ENCODE measurements at places on chromosomes 6 and 20.

- no peak for DNase-seq
Observed at GRCh38 chr20:46088409-46089166, 1.2 kb downstream of the NCOA5 start.

DNA sequence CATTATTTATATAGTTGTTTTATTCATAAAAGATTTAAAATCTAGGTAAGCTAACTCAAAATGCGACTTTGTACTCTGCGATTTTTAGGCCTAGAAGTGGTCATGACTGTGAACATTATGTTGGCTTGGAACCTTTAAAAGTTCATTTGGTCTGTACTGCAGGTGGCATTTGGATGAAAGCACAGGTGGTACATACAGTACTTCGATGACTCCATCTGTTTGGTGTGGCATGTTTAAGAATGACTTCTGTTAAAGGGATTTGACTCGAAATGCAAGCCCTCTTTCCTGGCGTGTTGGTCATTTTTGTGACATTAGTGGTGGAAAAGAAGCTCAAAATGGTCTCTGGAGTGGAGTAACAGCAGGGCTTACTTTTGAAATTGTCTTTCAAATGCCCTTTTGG lies 118.1 kb downstream of the UST start:
- no peak for DNase-seq

GRCh38 chr20:1505361-1505760 lies 14.1 kb upstream of the SIRPB2 start:
- no peak for DNase-seq

- DNase-seq, result no peak
Observed at GRCh38 chr6:122792766-122793165, 3.7 kb downstream of the SMPDL3A start.

DNA sequence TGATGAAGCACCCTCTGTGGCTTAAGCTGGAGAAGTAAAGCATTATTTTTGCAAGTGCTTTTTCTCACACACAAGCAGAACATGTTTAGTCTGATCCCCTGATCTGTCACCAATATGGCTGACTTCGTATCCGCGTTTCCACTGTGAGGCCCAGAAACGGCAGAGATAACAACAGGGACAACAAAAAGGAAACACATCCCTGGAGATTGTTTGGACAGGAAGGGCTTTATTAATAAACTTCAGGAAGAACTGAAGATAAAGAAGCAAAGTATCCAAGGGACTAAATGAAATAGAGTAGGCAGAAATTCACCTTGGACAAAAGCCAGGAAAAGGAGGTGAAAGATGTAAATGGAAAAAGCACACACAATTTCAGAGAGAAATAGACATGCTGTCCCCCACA lies 49.2 kb downstream of the RARS2 start:
- DNase-seq, result no peak

GRCh38 chr20:8060977-8061376 lies 41.4 kb upstream of the TMX4 start:
- no peak for DNase-seq

All from iPS DF 6.9 (cell line).